Epithelial cell of proximal tubule (primary cell): ENCODE measurements at places on chromosomes 3 and 15. TPM values are rescaled to one million over a fixed set of nuclear protein-coding genes. Genes with fewer than 3 reads are reported as not detected.

The CADM2 gene
- total RNA-seq = not detected in 2 replicates

- DNase-seq = no peak
Observed at GRCh38 chr15:50116477-50116876, 2.6 kb downstream of the ATP8B4 start.

DNA sequence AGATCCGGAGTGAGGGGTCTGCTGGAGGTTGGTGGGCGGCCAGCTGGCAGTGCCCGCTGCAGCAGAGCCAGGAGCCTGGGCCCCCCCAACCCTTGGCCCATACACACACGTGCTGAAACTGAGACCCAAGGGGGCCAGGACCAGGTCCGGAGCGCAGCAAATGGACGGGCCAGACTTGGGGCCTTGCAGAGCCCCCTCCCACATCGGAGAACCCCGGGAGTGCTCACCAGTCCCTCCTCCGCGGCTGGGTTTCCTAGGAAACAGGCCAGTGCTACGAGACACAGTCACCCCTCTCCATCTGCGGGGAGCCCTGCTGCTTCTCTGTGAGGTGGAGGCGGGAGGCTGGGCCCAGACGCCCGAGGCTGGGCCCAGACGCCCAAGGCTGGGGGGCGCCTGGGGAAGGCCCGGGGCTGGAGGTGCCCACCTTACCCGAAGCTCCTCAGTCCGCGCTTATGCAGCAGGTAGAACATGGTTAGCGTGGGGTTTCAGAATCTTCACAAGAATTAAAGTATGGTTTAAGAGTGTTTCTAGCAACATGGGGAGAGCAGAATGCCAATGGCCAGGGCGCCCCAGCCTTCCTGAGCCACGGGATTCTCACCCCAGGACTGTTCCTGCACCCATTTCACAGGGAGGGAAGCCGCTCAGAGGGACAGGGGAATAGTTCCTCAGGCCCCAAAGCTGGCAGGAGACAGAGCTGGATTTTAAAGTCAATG lies 135.0 kb upstream of the PRR20G start:
- DNase-seq = no peak

DNA sequence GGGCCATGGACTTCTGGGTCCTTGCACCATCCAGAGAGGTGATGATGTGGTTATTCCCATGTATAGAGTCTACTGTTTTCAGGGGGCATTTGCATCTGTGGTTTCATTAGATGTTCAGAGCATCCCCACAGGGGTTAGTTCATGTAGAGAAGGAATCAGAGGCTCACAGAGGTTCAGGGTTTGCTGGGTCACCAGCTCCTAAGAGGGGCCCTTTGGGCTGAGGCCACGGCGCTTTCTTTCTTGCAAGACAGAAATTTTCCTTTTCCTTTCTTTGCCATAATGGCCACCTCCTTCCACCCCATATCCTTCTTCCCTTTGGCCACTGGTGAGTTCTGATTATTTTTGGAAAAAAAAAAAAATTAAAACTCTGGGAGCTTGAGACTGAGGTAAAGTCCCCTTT lies 62.3 kb downstream of the APBA2 start:
- no peak for DNase-seq

- no peak for DNase-seq
Observed at GRCh38 chr3:139157161-139157932, 112.7 kb upstream of the PRR23C start.

GRCh38 chr3:72496051-72496670 lies 352.1 kb downstream of the SHQ1 start:
- no peak for DNase-seq

- DNase-seq = no peak
Observed at GRCh38 chr3:140913728-140914127, 27.9 kb upstream of the SLC25A36 start.
